A549 (cell line): ENCODE measurements at places on chromosomes 2 and 18. TPM values are rescaled to one million over a fixed set of nuclear protein-coding genes. Genes with fewer than 3 reads are reported as not detected.
A peak's percentile ranks its signal among the peaks of the same experiment; 100 is the strongest.

DNA sequence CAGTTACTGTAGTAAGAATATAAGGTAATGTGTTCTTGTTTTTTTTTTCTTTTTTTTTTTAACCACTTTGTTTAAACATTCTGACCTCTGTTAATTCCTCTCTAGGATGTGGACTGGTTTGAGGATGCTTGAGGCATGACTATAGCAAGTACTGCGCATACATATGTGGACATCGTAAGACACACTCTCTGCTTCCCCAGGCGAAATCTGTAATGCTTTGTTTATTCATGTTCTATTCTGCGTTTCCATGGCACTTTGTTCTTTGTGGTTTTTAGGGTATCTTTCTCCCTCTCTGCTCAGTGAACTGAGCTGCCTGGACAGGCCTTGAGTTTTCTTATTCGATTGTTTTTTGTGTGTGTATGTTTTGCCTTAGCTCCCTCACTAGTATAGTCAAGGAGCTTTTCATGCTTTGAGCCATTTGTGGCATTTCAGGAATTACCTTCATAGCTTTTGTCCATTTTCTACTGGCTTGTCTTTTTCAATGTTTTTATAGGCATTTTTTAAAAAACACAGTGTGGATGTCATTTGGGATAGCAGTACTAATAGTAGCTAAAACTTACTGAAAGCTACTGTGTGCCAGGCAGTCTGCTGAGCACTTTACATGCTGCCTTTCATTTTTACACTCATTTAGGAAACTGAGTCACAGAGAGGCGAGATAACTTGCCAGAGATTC, 1.9 kb upstream of the SH3BP4 start:
- no peak for DNase-seq

GRCh38 chr2:108920686-108921085, 68.3 kb downstream of the EDAR start:
- no peak for DNase-seq

- DNase-seq = no peak
These were observed 35.5 kb upstream of the BMP10 start for GRCh38 chr2:68906716-68907115.

Gene C2orf72
- polyA plus RNA-seq = 4.1 to 5.2 TPM (median 4.9 TPM) in 3 replicates

- no peak for DNase-seq
These were observed 43.9 kb upstream of the ZSWIM2 start for GRCh38 chr2:186892821-186893220.

DNA sequence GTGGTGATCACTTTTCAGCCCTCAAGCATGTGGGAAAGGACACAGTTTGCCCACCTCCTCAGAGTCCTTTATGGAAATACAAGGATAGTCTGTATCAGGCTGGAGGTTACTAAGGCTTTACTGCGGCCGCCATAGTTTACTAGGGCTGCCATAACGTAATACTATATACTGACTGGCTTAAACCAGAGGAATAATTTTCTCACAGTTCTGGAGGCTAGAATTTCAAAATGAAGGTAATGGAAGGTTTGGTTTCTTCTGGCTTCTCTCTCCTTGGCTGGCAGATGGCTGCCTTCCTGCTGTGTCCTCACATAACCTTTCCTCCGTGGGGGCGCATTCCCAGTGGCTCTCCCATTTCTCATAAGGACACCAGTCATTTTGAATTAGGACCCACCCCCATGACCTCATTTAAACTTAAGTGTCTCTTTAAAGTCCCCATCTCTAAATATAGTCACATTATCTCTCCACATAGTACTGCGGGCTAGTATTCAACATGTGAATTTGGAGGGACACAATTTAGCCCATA, 12.5 kb upstream of the ATIC start:
- no peak for DNase-seq

Gene NT5DC4
- not detected in 3 replicates for polyA plus RNA-seq

DNA sequence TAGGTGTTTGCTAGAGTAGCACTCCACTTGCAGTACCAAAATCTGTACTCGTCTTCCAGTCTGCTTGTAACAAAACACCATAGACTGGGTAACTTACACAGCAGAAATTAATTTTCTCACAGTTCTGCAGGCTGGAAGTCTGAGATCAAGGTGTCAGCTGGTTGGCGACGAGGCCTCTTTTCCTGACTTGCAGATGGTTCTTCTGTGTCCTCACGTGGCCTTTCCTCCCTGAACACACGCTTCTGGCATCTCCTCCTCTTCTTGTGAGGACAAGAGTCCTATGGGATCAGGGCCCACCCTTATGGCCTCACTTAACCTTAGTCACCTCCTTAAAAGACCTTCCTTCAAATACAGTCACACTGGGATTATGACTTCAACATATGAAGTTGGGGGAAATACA, 493.5 kb upstream of the MYT1L start:
- DNase-seq = no peak

DNA sequence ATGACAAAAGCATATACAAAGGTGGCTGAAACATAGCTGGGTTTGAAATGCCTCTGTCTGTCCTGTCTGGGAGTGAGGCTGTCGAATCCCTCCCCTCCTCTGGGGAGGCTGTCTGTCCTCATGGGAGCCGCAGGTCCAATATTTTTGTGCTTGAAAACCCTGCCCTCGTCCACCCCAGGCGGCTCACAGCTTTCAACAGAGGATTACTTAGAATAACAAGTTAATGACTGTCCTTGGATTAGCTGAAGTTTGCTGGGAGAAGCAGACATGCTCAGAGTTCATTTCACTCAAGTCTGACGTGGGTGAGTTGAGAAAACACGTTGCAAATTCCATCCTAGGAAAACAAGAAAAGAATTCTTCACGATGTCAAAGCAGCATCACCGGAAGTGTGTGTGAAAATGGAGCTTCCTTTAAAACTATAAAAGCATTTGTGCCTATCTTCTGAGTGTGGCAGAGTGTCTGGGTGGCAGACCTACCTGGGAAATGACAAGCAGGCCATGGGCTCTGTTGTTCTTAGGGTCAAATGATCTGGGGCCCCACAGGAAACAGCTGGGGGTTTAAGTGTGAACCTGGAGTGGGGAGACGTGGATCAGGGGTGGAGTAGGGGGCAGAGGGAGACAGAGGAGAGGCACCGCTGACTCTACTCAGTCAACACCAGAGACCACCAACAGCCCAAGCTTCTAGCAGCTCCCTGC, 77.1 kb downstream of the DDX1 start:
- no peak for DNase-seq

DNA sequence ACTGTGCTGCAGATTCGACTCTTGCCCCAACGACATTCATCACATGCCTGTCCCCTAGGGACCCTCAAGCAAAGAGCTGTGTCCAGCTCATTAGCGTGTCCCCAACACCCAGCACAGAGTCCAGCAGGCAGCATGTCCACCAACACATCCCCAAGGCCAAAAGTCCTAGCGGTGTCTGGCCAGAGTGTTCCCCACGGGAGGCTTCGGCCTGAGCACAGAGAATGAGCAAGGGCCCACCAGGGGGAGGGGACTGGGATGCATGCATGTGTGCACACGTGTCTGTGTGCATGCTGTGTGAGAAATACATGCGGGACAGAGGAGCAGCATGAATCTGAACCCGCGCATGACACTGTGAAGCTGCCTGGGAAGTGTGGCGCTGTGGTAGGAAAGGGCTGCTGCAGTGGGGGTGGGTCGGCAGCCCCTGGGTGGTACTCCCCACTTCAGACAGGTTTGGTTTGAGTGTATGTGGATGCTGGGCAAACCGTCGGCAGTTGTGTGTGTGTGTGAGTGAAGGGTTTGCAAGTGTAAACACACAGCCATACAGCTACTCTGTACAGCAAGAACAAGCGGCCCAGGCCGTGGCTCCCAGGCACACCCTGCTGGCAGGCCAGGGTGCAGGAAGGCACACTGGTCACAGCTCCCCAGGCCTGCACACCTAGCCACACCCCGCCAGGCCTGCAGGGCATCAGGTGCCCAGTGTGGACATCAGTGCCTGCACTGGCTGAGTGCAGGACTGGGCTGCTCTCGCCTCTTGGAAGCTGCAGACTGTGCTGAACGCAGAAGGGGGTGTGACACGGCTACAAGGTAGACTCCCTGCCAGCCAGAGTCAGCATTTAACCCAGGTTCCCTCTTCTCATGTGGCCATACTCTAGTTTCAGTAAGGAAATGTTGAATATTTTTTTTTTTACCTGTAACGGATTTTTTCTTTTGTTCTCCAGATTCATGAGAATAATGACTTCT, 19.5 kb upstream of the HES6 start:
- DNase-seq = no peak

DNA sequence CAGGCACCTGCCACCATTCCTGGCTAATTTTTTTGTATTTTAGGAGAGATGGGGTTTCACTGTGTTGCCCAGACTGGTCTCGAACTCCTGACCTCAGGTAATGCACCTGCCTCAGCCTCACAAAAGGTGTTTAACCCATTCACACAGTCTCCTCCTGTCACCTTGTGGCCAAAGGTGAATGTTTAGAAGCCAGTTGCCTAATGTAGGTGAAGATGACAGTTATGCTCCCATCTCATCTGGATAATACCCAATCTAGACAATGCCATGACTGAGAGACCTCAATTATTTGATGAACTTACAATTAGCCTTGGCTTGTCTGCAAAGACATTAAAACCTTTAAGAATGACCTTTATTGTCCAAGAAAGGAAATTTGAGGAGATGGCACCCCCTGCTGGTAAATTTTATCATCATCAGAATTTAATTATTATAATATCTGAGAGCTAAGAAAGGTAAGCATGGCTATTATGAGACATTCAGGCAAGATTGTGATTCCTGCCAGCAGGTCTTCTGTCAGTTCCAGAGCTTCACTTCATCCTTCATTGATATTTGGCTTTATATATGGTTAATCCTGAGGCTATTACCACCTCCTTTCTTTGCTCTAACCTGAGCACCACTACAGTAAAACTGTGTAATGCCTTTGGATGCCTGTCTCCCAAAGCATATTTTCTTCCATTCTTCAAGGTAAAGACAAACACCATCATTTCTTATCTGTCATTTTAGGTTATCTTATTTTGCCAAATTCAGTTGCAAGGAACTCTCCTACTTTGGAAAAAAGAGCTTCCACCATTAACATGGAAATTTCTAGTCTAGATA, 117.6 kb downstream of the FAM124B start:
- DNase-seq = peak; percentile 59

Gene DNAH7
- 0.43 to 0.51 TPM (median 0.49 TPM) in 3 replicates for polyA plus RNA-seq

GRCh38 chr2:215680605-215681598, 245.0 kb upstream of the FN1 start:
- DNase-seq = peak; percentile 66
